Activated gamma-delta T cell (primary cell): ENCODE measurements at places on chromosomes 1 and 21.
A peak's percentile ranks its signal among the peaks of the same experiment; 100 is the strongest.

- DNase-seq: no peak
Measured at GRCh38 chr1:221776495-221777301, 34.8 kb upstream of the DUSP10 start.

DNA sequence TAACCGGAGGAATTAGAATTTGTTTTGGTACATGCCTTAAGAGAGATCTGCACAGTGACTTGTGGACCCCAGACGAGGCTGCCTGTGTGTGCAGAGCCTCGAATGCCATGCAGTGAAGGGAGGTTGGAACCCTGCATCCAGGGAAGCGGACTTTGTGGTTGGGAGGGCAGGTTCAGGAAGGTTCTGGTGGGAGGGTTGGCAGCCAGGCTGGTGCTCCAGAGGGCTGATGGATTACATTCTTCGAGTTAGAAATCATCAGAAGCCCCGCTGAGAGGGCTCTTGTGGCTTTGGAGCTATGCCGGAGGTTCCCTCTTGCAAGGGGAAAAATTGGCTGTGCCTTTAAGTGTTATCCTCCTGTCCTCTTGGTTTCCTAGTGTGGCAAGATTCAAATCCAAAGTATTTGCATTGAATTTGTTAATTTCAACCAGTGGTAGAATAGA lies 21.1 kb downstream of the ROR1 start:
- no peak for DNase-seq

DNA sequence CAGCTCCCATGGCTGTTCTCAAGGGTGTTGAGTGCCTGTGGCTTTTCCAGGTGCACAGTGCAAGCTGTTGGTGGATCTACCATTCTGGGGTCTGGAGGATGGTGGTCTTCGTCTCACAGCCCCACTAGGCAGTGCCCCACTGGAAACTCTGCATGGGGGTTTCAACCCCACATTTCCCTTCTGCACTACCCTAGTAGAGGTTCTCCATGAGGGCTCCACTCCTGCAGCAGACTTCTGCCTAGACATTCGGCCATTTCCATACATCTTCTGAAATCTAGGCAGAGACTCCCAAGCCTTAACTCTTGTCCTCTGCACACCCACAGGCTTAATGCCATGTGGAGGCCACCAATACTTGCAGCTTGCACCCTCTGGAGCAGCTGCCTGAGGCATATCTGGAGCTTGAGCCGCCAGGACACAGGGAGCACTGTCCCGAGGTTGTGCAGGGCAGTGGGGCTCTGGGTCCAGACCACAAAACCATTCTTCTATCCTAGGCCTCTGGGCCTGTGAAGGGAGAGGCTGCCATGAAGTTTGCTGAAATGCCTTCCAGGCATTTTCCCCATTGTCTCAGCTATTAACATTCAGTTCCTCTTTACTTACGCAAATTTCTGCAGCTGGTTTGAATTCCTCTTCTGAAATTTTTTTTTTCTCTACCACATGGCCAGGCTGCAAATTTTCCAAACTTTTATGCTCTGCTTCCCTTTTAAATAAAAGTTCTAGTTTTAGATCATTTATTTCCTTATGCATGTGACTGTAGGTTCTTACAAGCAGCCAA lies 8.8 kb upstream of the CAPN8 start:
- no peak for DNase-seq

GRCh38 chr21:34073749-34074282 lies 438 bp downstream of the MRPS6 start:
- peak; percentile 53 for DNase-seq

DNA sequence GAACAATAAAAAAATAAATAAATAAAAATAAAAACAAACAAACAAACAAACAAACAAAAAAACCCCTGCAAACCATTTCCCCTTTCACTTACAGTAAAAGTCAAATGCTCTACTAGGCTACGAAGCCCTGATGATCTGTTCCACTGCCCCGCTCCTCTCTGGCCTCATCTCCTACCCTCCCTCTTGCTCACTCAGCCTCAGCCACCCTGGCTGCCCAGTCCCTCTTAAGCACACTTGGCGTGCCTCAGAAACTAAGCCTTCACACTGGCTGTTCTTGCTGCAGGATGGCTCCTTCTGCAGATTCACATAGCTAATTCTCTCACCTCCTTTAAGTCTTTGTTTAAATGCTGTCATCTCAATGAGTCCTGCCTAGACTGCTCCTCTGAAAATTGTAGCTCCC lies 30.8 kb upstream of the UHMK1 start:
- DNase-seq: no peak

GRCh38 chr1:55673416-55673815 lies 458.3 kb upstream of the USP24 start:
- no peak for DNase-seq

GRCh38 chr21:45146801-45147200 lies 72.4 kb downstream of the ADARB1 start:
- DNase-seq: no peak

DNA sequence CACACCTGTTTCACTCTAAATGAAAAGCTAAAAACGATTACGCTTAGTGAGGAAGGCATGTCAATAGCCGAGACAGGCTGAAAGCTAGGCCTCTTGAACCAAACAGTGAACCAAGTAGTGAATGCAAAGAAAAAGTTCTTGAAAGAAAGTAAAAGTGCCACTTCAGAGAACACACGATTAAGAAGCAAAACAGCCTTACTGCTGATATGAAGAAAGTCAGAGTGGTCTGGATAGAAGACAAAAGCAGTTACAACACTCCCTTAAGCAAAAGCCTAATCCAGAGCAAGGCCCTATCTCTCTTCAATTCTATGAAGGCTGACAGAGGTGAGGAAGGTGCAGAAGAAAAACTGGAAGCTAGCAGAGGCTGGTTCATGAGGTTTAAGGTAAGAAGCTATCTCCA lies 130.7 kb downstream of the SIPA1L2 start:
- DNase-seq: no peak

DNA sequence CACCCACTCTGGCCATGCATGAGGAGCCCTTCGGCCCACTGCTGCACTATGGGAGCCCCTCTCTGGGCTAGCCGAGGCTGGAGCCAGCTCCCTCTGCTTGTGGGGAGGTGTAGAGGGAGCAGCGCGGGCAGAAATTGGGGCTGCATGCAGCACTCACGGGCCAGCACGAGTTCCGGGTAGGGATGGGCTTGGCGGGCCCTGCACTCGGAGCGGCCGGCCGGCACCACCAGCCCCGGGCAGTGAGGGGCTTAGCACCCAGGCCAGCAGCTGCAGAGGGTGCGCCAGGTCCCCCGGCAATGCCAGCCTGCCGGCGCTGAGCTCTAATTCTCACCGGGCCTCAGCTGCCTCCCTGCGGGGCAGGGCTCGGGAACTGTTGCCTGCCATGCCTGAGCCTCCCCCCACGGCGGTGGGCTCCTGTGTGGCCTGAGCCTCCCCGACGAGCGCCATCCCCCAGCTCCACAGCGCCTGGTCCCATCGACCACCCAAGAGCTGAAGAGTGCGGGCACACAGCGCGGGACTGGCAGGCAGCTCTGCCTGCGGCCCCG lies 209.0 kb downstream of the LTN1 start:
- DNase-seq: no peak

- DNase-seq: no peak
Measured at GRCh38 chr1:191152776-191153175, 675.1 kb upstream of the BRINP3 start.

DNA sequence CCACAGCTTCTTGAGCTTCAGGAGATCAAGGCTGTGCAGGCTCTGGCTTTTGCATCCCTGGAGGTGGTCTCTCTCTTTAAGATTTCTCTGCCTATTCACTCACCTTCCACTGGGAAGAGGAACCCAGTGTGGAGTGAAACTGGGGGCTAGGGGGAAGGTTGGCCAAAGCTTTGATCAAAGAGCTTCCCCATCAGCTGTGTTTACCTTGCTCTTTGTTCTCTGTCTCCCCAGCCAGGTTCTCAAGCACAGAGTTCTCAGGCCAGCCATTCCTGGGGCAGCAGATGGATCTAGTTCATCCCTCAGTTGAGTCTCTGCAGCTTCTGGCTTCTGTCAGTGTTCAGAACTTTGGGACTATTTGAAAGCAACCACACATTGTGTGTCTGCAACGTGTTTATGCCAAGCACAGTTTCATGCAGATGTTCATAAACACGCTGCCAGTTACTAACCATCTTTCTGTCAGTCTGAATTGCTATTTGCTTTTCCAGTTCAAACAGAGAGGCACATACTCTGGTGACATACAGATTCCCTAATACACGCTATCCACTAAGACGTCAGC lies 17.2 kb upstream of the MRPS14 start:
- DNase-seq: no peak

- DNase-seq: no peak
Measured at GRCh38 chr1:224629965-224630364, 13.8 kb downstream of the CNIH3 start.

DNA sequence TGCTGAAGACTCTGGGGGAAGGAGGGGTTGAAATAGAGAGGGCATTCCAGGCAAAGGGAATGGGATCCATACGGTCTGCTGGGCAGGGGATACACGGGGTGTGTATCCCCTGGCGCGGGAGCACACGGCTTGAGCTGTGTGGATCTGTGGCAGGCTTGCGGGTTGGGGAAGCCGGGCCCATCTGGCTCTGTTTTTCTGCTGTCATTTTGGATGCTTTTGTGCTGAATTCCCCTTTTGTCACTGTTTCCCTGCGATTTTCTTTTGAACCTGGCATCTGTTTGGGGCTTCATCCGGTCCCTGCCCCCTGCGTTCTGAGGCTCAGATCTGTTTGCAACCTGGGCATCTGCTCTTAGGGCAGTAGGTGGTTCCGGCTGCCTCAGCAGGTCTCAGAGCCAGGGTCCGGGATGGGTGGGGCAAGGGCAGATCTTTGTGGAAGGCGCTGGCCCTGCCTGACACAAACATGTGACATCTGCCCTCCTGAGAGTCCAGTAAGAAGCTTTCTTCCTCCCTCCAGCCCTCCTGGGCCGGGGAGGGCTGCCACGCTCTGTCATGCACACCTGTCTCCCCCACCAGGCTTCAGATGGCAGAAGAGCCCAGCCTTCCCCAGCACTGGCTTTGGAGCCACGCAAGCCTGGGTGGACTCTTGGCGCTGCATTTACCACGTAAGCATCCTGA lies 84.0 kb downstream of the IGSF21 start:
- DNase-seq: no peak

DNA sequence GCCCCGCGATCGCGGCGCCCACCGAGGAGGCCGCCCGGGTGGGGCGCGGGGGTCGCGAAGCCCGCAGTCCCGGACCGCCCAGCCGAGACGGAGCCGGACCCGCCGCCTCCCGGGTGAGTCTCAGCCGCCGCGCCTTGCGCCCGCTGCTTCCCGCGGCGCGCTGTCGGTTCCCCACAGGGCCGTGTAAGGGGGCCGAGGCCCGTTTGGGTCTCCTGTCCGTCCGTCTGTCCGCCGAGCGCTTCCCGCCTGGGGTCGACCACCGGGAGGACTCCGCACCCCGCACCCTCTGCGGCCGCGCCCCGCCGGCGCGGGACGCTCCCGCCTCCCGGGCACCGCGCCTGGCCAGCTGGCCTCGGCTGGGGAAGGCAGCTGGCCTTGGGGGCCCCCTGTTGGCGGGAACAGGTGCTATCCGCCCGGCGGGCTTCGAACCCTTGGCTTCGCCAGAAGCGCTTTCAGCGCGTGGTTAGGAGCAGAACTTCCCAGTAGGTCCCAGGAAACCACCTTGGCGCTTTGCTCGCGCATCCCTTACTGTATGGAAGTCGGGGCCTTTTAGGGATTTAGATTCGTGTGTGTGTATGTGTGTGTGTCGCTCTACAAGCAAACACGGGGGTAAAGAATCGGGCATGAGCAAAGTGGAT lies 414 bp downstream of the TMEM51 start:
- no peak for DNase-seq

GRCh38 chr1:58885998-58886397 lies 102.2 kb upstream of the JUN start:
- DNase-seq: no peak

DNA sequence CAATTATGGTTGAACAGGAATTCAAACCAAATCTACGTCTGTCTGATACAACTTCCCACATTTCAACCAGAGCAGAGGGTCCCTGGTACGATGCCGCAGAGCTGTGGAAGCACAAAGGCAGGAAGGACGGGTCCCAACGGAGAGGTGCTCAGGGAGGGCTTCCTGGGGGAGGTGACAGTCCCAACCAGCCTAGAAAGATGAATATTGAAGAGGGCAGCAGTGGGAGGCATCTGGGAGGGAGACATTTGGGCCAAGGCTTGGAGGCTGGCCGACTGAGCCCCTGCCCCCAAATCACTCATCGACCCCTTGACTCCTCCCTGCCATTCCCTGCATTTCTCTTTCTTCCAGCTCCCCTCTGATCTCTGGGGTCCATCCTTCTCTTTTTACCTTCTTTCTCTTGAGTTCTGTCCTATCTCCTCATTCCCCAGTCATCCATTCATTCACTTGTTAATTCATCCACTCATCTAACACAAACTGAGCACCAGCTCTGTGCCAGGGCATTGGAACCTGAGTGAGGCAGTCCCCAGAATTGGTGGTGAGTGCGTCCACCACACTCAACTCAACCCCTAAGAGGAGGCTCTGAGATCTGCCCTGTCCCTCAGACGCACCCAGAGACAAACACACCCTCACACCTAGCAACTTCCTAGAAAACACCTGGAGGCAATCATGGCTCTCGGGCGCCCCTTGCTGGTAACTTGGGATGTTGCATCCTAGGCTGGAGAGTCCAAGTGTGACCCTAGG lies 13.2 kb upstream of the CELA3B start:
- DNase-seq: no peak

DNA sequence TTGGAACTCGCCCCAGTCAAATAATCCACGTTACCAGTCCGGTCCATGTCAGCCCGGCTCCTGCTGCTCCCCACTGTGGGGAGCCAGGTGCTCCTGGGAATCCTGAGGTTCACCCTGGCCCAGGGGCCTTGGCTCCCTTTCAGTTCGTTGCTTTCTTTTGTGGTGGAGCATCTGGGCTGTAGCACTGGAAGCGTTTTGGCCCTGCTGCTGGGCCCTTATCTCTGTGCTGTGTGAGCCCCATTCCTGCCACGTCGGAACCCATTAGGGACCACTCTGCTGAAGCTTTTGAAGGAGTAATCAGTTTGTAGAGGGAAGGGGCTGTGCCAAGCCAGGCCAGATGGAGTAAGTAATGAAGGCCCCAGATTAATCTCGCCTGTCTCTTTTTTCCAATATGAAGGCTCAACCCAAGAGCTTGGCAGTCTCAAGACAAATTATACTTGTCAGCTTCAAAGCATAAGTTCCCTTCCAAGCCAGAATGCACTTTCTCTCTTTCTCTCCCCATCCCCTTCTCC lies 82.3 kb downstream of the PGM1 start:
- DNase-seq: no peak

DNA sequence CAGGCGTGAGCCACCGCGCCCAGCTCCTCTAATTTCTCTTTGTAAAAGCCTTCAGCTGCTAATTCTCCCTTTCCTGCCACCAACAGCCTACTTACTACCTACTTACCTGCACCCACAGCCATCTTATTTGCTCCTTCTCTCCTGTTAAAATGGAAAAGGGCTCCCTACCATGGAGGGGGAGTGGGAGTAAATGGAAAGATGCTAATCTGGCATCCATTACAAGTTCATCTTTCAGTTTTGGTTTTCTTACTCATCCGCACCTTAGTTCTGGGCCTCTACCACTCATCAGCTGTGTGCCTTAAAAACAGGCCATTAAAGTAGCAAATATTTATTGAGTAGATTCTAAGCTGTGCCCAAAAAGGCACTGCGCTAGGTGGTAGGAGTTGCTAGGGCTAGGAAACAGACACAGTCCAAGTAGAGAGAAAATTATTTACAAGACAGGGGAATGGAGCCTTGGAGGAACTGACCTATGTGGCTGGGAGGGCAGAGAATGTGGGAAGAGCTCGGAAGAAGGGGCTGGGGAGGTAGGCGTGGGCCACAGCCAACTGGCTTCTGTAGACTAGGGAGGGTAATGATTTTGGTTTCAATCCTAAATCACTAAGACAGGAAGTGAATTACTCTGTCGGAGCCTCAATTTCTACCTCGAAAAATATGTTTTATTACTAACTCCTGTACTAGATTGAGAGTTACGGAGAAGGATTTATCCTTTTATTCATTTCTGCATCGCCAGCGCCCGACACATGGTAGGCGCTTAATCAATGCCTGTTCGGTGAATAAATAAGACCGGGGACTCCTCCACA lies 685 bp upstream of the DDI2 start:
- no peak for DNase-seq
